ENCODE measurements at places on chromosomes 2 and 18.

DNA sequence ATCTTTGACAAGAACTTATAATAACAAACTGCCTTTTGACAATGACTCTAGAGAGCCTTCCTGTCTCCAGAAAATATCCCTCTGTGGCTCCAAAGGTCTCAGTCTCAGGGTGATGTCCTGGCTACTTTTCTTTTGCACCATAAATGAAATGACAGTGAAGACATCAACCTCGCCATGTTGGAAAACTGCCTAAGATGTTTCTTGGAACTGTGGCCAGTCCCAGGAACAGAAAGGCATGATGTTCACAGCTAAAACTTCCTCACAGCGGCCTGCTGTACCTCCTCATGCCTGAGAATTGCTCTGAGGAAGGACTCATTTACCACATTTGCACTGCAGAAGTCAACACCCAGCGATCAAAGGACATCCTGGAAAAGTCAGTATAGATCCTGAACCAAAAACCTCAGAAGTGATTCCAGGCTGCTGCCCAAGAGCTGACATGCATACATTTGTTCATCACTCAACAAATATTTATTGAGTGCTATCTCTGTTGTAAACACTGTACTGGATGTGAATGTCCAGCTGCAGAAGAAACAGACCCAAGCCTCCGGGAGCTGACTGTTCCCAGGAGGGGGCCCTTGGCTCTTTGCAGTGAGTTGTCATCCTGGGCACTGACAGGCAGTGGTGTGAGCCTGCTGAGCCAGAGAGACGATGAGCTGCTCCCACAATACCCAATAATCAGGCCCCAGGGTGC lies 64.3 kb upstream of the ACSL3 start:
- no peak for DNase-seq

- DNase-seq: no peak
Observed at GRCh38 chr2:237978058-237978712, 11.4 kb downstream of the UBE2F start.

- DNase-seq: no peak
Observed at GRCh38 chr2:85259101-85259590, 68.6 kb downstream of the TGOLN2 start.

GRCh38 chr2:25044990-25045389 lies 3.1 kb downstream of the EFR3B start:
- DNase-seq: no peak

GRCh38 chr18:13758622-13759021 lies 32.1 kb downstream of the RNMT start:
- no peak for DNase-seq

DNA sequence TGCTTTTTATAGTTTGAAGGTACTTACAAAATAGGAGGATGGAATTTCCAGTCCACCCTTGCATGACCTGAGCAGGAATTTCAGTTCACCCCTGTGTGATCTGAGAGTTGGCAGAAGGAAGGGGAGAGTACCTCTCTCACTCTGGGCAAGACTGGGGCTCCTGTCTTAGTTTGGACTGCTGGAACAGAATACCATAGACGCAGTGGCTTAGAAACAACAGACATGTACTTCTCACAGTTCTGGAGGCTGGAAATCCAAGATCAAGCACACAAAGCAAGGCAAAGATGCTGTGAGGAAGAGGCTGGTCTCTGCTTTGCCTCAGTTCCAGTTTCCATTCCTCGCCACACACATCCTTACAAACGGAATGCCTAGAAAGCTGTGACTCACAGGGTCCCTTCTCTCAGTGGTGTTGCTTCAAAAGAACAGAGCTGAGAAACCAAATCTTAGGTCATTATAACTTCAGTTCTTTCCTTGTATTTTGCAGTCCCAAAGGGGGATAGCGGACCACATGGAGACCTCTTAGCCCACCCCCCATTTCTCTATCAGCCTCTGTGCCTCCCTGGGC lies 108.8 kb upstream of the HAAO start:
- no peak for DNase-seq

DNA sequence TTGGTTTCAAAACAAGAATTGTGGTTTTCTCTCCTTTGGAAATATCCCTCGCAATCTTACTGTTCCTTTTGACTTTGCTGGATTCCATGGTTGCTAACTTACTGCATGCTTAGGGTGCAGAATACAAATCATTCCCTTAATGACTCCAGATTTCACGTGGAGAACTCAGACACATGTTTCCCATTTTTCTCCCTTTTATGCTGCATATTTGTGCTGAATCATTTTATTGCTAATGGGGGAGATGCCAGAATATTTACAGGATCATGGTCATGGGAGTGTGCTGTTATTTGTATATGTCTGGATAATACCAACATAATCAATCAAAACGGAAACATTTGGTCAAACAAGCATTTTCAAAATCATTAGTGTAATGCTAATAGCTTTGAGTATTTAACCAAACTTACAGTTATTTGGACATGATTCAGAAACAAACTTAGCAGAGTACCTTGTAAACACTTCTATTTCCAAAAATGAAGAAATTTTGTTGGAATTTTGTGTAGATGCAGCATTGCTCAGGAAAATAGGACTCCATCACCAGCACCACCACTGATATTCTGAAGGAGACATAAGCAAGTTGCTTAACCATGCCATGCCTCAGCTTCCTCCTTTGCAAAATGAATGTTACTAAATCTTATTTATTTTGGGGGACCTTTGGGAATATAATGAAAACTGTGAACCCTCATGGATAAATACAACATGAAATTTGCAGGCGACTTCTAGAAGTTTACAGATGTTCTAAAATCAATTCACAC lies 122.5 kb upstream of the RND3 start:
- DNase-seq: no peak

DNA sequence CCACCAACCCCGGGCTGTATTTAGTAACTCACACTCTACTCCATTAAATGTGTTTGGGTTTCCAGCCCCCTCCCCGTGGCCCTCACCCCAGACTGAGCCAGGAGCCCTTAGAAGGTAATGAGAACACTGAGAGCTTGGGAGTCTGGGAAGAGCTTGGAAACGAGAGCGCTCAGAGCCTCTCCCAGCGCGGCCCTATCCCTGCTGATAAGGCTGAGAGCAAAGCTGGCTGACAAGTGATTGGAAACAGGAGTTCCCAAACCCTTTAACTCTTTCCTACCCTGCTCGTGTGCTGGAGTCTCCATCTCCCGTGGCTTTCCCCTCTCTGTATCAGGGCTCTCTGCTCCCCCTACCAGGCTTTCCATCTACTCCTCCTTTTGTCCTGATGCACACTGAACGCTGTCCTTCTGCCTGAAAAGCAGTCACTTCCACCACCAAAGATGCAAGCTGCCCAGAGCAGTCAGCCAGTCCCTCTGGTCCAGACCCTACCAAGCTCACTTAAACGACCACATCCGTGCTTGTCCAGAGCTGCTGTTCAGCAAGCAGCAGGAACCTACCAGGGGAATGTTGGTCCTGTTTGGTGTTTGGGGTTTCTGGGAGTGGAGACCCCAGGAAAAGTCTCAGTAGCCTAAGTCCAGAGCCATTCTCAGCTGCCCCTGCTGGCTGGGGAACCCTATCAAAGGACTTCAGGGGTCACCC lies 100.0 kb upstream of the PKDCC start:
- no peak for DNase-seq

DNA sequence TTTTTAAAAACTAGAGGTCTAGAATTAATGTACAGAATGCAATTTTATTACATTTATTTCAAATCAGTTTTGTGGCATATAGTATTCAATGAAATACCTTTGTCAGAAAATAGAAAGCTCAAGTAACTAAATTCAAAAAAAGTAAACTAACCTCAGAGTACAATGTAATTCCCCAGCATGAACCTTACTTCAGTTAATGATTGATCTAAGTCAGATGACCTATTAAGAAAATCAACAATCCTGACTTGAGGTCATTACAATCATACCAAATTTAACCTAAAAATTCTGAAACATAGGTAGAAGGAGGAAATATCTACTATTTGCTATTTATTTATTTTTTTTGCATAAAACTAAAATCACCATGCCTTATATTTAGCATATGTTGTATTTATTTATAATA lies 142.9 kb downstream of the CCDC102B start:
- no peak for DNase-seq

GRCh38 chr2:217430916-217431576 lies 571.2 kb upstream of the TNP1 start:
- no peak for DNase-seq

DNA sequence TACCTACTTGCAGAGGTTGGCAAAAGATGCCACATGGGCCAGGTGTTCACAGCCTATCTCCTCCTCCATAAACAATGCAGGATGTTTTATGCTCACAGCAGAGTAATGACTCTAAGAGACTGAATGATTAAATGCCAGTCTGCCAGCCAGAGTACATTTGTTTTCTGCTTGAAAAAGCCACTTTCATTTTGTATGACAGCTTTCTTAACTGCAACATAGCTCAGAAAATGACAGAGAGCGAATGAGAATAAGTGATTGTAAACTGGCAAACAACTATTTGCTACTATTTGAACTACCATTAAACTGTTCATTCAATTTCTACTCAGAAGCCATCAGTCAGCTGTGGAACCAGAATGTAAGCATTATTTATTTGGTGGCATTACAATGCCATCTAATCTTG lies 50.6 kb upstream of the DCC start:
- DNase-seq: no peak

DNA sequence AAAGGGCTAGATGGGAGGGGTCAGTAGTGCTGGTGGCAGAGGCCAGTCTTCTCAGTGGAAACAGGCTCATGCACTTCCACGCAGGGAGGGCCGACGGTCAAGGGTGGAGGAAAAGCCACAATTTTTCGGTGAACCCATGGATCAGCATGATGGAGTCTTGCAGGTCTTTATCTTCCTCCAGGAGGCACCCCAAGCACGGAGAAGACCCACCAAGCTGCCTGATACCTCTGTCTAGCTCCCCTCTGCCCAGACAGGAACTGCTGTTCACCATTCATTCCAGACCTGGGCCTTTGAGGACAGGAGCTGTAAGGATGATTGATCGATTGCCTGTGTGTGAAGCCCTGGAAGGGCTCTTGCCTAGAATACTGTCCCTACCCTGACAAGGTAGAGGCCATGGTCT lies 2.8 kb upstream of the LRRFIP1 start:
- DNase-seq: no peak

GRCh38 chr2:98487806-98488189 lies 43.1 kb downstream of the INPP4A start:
- DNase-seq: peak; percentile 58

DNA sequence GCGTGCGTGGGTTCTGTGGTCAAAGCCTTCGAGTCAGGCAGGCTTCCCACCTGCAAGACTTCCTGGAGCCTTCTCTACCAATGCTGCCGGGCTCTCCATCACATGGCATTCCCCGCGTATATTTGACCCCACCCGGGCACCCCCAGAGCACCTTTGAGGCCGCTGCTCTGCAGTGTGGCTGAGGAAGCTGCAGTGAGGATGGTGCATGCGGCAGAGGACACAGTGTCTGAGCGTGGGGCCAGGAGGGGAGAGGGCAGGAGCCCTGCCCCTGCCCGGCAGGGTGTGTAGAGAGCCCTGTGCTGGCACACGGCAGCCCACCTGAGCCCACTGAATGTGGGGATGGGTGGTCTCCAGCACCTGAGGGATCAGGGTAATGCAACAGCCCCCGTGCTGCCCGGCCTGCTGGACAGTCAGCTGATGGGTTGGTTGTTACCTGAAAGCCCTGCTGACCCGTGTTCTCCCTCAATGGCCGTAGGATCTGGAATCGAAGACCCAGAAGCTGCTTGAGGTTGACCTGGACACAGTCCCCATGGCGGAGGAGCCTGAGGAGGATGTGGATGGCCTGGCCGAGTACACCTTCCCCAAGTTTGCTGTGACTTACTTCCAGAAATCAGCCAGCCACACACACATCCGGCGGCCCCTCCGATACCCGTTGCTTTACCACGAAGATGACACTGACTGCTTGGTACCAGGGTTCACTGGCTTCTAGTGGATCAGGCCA lies 36.8 kb upstream of the GPR17 start:
- no peak for DNase-seq

DNA sequence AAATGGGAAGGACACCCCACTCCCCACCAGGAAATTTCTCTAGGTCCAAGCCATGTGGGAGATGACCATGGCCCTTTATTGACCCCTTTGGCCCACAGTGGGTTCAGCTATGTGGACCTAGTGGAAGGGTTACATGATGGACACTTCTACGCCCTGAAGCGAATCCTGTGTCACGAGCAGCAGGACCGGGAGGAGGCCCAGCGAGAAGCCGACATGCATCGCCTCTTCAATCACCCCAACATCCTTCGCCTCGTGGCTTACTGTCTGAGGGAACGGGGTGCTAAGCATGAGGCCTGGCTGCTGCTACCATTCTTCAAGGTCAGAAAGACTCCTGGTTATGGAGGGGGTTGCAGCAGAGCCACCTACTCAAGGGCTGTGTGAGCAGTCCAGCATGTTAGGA lies 1.3 kb downstream of the STK16 start:
- DNase-seq: no peak

- no peak for DNase-seq
Observed at GRCh38 chr2:26811261-26811660, 25.4 kb downstream of the CENPA start.

- no peak for DNase-seq
Observed at GRCh38 chr18:3279201-3280185, 17.6 kb downstream of the MYL12B start.

DNA sequence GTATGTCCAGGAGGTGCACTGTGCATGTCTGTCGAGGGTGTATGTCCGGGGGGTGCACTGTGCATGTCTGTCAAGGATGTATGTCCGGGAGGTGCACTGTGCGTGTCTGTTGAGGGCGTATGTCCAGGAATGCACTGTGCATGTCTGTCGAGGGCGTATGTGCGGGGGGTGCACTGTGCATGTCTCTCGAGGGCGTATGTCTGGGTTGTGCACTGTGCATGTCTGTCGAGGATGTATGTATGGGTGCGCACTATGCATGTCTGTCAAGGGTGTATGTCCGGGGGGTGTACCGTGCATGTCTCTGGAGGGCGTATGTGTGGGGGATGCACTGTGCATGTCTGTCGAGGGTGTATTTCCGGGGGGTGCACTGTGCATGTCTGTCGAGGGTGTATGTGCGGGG lies 249.3 kb upstream of the MYT1L start:
- no peak for DNase-seq

DNA sequence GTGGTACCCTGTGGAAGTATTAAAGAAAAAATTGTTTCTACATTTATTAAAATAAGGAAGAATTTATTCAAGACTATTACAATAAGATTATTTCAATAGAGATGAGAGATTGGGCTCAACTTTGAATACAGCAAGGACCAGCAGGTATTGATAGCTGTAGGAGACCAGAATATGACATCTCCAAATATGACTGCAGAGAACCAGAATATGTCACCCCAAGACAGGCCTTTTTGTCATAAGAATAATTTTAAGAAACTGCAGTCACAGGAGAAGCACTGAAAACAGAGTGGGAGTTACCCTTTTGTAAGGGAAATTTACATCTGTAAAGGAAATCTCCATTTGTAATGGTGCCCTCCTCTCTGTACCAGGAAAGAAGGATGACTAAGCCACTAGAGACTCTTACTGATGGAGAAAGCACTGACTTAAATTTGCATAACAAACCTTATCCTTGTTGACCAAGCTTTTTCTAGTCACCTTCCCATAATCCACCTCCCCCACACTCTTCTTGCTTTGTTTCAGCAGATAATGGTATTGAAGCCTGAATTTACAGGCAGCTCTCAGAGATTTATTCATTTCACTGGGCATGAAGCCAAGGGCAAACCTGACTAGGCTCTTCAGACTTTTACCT lies 145.1 kb upstream of the RMP24 start:
- no peak for DNase-seq
